Activated naive CD4-positive, alpha-beta T cell treated with Interleukin-2 at 50 U/mL for 16 hours (primary cell): ENCODE measurements at places on chromosomes 11 and 22.

GRCh38 chr11:46677991-46678740 is 22.3 kb downstream of the ARHGAP1 start:
- no peak for DNase-seq

DNA sequence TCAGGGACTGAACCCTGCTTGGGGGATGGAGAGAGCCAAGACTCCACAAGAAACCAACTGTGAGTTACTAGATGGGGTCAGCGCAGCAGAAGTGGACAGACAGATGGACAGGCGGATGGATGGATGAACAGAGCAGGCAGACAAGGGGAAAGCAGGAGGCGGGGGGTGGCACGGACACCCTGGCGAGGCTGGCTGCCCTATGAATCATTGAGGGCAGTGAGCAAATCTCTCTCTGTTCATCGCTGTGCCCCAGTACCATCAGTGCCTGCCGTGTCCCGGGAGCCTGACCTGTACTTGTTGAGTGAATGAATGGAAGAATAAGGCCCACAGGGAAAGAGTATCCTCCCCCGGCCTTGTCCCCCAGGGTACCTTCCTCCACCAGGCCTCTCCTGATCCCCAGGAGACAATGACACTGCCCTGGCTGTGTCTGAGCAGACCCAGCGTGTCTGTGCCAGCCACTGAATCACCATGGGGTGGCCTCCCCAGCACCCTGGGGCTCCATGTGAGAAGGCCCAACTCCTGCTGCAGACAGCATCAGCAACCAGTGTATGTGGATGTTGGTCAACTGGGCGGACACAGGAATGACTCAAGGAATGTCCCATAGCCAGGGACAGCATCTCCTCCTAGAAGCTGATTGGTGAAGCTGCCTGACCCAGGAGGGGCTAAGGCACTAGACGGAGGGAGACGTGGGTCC is 5.1 kb upstream of the KLHL35 start:
- DNase-seq, result no peak

DNA sequence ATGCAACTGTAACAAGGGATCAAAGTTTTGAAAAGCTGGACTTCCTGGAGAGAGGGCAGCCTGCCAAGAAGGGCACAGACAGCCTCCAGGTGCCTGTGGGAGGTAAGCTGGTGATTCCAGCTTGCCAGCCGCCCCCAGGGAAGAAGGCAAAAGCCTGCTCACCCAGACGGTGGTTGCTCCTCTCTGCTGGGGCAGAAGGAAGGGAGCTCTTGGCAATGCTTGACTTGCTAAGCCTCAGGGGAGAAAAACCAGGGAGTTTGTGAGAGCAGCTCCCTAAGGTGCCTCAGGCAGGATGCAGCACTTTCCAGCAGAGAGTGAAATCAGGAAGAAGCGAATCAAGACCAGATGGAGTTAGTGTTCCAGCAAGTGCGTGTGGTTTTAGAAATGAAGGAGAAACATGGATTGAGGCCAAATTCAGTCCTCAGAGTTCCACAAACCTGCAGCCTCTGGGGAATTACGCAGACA is 553.6 kb downstream of the BUD13 start:
- no peak for DNase-seq

GRCh38 chr11:12125609-12126149 is 15.3 kb downstream of the MICAL2 start:
- no peak for DNase-seq

GRCh38 chr11:36818410-36818809 is 220.4 kb upstream of the RAG2 start:
- DNase-seq, result no peak

DNA sequence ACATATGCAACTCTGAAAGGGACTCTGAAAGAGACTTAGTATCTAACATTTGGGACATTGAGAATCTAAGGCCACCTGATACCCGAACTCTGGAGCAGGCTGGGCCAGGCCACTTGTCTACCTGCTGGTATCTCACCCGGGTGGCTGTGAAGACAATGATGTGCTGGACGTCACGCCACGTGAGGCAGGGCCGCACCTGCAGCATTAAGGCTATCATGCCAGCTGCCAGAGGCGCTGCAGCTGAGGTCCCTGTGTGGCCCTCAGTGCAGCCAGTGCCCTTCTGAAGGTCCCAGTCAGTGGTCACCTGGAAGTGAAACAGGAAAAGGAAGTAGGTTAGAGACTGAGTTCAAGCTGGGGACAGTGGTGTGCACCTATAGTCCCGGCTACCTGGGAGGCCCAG is 12.4 kb downstream of the PCSK7 start:
- no peak for DNase-seq

- DNase-seq, result no peak
Observed at GRCh38 chr11:44571871-44572270, 6.4 kb downstream of the CD82 start.

- peak; percentile 79 for DNase-seq
Observed at GRCh38 chr22:22710719-22711531, 66.5 kb downstream of the GGTLC2 start.

DNA sequence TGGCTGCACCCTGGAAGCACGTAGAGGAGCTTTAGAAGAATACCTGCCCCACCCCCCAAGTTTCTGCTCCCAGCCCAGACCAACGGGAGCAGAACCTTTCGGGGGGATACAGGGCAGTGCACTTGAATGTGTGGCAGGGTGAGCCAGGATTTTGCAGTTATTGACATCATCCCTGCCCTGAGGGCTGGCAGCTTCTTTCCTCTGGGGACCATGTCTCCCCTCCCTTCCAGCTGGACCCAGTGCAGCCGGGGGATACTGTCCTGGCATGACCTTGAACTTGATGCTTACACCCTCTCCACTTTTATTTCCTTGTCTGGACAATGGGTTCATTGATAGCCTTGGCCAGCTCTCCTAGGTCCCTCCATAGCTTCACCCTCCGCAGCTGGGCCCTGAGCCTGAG is 4.1 kb upstream of the CABP7 start:
- no peak for DNase-seq

GRCh38 chr11:89484896-89485295 is 6.3 kb downstream of the NOX4 start:
- no peak for DNase-seq

DNA sequence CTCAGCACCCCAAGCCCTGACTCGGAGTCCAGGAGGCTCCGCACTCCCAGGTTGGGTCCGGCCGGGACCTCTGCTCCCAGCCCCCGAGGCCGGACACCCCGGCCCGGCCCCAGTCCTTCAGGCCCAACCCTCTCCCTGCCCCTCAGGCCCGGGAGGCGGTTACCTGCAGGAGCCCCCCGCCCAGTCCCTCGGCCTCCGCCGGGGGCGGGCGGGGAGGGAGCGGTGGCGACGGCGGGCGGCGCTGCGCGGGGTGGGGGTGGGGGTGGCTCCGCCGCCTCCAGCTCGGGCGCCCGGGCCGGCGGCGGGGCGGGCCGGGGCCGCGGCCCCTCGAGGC is 310 bp downstream of the TCF20 start:
- no peak for DNase-seq

DNA sequence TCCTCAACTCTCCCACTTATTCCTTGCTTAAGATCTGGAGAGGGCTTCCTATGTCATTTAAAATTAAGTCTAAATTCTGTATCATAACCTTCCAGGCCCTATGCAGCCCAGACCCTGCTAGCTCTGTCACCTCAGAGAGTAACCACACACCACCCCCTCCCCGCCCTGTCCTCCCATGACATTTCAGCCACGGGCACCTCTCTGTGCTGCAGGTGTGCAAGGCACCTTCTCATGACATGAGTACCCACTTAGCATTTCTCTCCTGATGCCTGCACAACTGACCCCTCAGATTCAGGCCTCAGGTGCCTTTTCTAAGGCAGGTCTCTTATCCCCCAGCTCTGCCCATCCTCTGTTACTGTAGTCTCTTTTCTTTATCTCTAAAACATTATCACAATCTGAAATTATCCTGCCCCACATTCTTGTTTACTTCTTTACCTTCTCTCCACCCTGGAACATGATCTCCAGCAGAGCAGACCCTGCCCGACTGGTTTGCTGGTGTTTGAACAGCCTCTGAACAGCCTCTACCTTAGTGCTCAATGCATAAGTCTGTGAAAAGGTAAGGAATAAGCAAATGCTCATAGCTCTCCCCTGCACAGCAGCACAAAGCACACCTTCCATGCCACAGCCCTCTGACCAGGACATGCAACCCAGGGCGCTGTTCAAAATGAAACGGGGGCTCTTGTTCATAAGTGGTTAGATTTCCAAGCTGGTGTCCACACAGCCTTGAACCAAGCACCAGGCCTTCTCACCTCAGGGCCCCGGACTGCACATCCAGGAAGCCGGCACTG is 196.1 kb upstream of the B3GAT1 start:
- no peak for DNase-seq

- no peak for DNase-seq
Observed at GRCh38 chr11:119284344-119285157, 32.4 kb downstream of the MCAM start.

DNA sequence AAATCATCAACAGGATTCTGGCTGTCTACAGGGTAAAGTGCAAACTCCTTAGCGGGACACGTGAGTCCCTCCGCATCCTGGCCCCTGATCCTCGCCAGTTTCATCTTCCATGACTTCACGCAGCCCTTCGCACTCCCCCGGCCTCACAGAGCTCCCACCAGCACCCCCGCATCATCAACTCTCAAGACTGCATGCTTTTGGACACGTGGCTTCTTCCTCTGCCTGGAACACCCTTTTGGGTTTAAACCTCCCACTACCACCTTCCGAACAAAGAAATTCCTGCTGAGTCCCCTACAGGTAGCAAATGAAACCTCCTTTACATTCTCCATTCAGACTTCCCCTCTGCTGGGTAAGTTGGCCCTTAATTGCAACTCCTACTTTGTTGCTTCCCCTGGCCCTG is 12.6 kb upstream of the EIF3M start:
- no peak for DNase-seq

DNA sequence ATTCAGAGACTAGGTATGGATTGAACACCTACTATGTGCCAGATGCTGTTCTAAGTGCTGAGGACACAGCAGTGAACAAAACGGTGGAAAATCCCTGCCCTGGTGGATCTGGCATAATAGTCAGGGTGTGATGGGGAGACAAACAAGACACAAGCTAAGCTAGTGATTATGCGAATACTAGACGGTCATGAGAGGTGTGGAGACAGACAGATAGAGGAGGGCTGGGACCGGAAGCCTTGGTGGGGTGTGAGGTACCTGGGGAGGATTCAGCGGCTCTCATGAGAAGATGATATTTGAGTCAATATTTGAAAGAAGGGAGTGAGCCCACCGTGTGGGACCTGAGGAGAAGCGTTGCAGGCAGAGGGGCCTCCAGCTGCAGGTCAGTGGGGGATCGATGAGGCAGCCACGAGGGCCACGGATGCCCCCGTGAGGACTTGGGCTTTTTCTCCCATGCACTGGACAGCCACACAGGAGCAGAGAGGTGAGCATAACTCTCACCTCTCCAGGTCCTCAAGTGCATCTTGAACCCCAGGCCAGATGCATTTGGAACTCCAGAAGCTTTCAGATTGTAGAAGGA is 4.7 kb downstream of the CD5 start:
- DNase-seq, result no peak

GRCh38 chr11:24515632-24516031 is 18.8 kb downstream of the LUZP2 start:
- no peak for DNase-seq

DNA sequence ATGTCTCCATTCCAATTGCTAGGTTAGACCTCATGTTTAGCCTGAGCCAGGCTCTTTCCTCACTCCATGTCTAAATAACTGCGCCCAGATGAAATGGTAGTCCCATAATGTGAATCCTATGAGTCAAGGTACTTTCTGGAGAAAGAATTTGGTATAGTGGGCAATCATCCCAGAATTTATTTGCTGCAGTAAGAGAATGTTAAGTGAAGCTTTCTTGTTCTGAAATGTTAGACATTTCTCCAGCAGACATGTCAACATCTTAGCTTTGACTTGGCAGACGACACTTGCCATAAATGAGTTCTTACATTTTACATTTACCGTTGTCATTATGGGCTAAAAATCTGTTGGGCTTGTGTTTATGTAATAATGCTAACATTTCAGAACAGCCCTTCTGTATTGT is 165.2 kb downstream of the PGR start:
- DNase-seq, result no peak

- no peak for DNase-seq
Observed at GRCh38 chr11:101441747-101442146, 142.1 kb downstream of the TRPC6 start.

GRCh38 chr11:76626266-76626665 is 44.3 kb downstream of the LRRC32 start:
- no peak for DNase-seq

DNA sequence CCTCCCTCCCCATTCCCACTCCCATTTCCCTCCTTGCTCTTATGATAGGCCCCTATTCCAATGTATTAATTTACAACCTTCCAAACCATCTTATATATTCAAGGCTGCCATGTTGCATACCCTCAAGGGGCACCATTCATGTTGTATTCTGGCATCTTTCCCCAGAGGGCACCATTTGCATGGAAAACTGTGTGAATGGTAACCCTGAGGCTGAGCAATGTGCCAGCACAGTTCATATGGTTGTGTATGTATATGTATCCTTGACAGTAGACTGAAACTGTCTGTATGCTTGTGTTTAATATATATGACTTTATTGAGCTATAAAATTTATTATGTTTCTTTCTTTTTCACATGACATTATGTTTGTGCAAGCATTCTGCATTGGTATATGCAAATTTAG is 7.3 kb downstream of the RASSF10 start:
- no peak for DNase-seq

GRCh38 chr22:33919391-33920196 is 682 bp downstream of the LARGE1 start:
- DNase-seq, result no peak
